ENCODE measurements at places on chromosomes 1 and 21.
A peak's percentile ranks its signal among the peaks of the same experiment; 100 is the strongest.

GRCh38 chr1:159510229-159510541 is 25.6 kb downstream of the OR10J5 start:
- no peak for DNase-seq

GRCh38 chr1:204301171-204301957 is 58.4 kb downstream of the PLEKHA6 start:
- no peak for DNase-seq

- no peak for DNase-seq
Observed at GRCh38 chr1:112808861-112809684, 93.9 kb upstream of the PPM1J start.

GRCh38 chr1:59314776-59315528 is 18.1 kb downstream of the FGGY start:
- no peak for DNase-seq

GRCh38 chr1:160640359-160641123 is 6.3 kb downstream of the SLAMF1 start:
- DNase-seq = no peak

GRCh38 chr1:152643945-152644344 is 19.2 kb upstream of the LCE2D start:
- no peak for DNase-seq

DNA sequence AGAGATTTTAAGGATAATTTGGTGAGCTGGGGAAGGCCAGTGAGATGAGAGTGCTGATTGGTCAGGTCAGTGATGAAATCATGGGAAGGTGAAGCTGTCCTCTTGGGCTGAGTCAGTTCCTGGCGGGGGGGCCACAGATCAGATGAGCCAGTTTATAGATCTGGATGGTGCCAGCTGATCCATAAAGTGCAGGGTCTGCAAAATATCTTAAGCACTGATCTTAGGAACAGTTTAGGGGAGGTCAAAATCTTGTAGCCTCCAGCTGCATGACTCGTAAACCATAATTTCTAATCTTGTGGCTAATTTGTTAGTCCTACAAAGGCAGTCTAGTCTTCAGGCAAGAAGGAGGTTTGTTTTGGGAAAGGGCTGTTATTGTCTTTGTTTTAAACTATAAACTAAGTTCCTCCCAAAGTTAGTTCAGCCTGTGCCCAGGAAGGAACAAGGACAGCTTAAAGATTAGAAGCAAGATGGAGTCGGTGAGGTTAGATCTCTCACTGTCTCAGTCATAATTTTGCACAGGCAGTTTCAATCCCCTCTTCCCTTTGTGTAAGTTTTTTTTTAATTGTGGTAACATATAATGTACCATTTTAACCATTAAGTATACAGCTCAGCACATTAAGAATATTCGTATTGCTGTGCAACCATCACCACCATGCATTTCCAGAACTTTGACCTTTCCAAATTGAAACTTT is 39.4 kb downstream of the PTAFR start:
- no peak for DNase-seq

DNA sequence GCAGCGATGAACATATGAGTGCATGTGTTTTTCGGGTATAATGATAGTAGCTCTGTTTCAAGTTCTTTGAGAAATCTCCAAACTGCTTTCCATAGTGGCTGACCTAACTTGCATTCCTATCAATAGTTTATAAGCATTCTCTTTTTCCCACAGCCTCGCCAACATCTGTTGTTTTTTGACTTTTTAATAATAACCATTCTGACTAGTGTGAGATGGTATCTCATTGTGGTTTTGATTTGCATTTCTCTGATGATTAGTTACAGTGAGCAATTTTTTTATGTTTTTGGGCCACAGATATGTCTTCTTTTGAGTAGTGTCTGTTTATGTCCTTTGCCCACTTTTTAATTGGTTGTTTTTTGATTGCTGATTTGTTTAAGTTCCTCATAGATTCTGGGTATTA is 10.6 kb upstream of the RUNX1 start:
- DNase-seq = no peak

DNA sequence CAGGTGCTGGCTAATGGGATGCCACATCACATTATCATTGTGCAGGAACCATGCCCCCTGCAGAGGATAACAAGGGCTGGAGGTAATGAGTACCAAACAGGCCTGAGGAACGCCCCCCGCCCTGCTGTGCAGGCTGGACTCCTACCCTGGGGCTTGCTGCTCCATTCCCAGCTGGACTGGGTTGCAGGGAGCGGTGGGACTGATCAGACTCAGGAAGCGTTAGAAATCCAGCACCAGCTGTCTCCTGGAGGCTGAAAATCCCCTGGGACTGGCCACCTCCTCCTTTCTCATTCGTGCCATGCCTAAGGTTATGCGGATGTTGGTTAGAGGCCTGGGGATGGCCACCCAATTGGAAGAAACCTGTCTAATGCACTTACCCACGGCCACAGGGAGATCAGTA is 36.9 kb upstream of the POU3F1 start:
- DNase-seq = no peak

- no peak for DNase-seq
Observed at GRCh38 chr1:97351846-97352245, 569.0 kb downstream of the DPYD start.

- no peak for DNase-seq
Observed at GRCh38 chr1:111223126-111223685, 4.3 kb upstream of the CHI3L2 start.

DNA sequence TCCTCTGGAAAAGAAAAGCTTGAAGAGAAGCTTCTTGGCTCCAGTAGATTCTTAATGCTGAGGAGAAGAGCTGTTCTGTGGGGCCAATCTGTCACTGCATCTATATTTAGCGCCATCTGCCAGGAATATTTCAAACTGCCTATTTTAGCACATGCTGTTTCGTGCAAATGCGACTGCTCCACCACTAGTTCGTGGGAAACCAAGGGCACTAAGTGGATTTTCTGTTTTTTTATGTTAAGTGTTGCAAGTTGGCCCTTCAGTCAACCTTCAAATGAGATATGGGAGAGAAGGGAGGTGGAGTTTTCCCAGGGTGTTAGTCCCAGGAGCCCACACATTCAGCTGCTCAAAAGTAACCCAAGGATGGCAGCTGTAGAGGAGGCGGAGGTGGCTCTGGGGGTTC is 91.9 kb downstream of the TSEN15 start:
- DNase-seq = peak; percentile 78

- no peak for DNase-seq
Observed at GRCh38 chr1:209434631-209435217, 148.8 kb upstream of the CAMK1G start.

DNA sequence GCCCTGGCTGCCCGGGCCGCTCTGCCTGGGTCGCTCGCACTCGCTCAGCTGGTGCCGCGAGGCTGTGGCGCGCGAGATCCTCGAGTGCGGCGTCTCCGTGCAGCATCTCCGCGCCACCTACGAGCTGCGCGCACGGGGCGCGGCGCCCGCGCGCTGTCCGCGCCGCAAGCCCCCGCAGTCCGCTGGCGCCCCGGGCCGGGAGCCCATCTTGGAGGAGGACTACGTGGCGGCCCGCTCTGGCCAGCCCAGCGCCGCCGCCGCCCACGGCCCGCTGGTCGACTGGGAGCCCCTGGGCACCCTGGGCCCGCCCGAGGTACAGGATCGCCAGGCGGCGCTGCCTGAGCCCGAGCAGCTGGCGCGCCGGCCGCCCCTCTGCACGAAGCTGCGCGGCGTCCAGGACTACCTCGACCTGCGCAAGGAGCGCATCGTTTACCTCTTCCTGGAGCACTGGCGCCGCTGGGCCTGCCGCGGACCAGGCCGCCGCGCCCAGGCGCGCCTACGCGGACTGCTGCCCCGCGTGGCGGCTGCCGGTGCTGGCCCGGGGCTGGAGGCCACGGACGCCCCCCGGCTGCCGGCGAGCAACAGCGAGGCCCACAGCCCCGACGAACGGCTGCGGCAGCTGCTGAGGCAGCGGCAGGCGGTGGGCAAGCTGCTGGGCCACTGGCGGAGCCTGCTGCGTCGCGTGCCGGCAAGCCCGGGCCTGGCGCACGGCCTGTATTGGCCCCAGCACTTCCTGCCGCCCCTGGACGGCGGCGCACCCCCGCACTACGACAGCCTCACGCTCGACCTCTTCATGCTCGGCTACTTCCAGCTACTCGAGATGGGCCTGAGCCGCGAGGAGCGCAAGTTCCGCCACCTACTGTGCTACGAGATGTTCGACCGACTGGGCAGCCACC is 10.9 kb downstream of the TNFRSF25 start:
- no peak for DNase-seq

- no peak for DNase-seq
Observed at GRCh38 chr1:233625087-233625486, 11.2 kb downstream of the KCNK1 start.

GRCh38 chr1:198361237-198361767 is 179.2 kb downstream of the ATP6V1G3 start:
- no peak for DNase-seq

DNA sequence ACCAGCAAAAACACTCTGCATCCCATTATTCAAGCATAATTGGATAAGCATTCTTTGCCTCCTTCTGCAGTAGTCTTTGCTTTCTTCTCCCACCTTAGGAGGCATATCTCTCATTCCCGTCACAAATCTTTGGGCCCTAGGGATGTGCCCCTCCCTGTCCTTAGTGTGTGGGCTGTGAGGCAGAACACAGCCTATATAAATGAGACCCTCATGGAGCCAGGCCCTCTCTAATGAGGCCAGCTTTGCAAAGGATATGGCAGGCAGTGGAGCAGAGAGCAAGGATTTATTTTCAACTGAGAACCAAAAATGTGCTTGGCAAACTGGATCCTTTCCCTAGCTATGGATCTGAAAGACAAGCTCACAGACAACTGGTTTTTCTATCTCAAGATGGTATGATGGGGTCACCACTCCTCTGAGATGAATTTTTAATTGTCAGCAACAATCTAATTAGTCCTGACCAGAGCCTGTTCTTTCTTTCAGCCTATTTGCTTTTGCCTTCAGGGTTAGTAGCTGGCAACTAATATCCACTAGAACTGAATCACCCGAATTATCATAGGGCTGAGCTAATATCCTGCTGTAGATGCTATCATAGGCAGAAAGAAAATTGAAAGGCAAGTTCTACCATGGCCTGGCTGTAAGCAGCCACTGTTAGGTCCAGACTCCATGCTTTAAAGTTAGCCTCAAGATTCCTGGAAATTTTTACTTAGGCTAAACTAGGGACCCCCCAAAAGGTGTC is 134.2 kb downstream of the SYT2 start:
- DNase-seq = no peak

- peak; percentile 5 for DNase-seq
Observed at GRCh38 chr21:32370998-32371766, 21.6 kb downstream of the URB1 start.

GRCh38 chr1:47993416-47993740 is 3.8 kb downstream of the TRABD2B start:
- no peak for DNase-seq

- DNase-seq = no peak
Observed at GRCh38 chr1:160581961-160582360, 2.7 kb upstream of the CD84 start.

DNA sequence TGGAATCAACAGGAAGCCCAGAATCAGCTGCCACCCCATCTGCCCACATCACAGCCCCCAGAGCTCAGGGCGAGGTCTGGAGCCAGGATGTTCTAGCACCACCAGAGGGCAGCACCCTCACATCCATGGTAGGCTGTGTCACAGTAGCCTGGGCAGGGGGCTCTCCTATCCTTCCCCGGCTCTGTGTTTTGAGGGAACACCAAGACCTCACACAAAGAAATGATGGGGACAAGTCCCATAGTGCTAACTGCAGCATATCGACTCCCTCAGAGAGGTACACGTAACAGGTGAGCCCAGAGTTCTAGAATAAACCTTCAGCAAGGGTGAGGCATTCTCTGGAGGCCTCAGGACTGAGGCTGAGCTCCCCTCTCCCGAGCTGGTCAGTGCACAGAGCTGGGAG is 2.3 kb upstream of the KCNC4 start:
- DNase-seq = no peak

GRCh38 chr1:10900251-10900651 is 103.8 kb upstream of the CASZ1 start:
- DNase-seq = no peak

DNA sequence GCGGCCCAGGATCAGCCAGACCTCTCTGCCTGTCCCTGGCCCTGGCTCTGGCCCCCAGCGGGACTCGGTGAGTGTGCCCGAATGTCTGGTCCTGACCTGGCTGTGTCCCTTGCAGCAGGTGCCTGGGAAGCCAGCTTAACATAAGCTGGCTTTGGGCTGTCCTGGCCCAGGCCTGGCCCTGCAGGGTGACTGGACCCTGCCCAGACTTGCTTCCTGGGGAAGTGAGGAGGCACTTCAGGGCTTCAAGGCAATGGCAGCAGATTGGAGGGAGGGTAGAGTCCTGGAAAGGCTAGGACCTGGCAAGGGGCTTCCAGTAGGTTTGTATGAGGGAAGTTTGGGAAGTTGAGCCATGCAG is 16.4 kb downstream of the RPS6KA1 start:
- DNase-seq = no peak

DNA sequence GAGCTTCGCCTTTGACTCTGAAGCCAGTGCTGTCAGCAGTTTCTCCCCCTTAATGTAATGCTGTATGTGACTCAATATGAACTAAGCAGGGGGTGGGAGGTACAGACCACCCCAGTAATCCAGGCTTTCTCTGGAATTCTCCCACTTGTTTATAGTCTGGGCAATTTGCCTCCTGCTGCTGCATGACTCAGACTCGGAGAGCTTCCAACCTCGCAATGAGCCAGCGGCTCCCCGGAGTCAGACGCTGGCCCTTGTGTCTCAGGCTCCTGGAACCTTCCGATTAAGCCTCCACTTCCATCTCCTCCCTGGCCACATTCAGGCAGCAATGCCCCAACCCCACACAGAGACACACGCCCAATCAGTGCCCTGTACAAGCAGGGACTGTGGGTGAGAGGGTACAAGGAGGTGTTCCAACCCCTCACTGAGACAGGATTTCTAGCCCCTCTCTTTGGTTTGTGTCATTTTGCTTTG is 471.7 kb upstream of the VAMP3 start:
- DNase-seq = peak; percentile 90

DNA sequence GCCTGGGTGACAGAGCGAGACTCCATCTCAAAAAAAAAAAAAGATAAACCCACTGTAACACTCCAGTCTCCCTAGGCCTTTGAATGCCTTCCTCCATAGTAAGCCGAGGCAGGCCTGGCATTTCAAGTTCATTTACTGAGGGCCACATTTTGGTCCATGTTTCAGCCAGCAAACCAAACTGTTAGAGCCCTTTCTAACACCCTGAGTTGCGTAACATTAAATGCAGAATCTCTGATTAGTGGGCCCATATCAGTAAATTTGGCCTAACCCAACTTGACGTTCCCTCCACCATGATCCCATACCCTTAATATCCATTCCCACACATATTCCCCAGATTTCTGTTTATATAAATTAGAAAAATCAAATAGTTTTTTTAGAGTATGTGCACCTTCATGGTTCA is 12.4 kb downstream of the MPZL1 start:
- DNase-seq = no peak

- peak; percentile 79 for DNase-seq
Observed at GRCh38 chr1:83815330-83815729, 183.6 kb downstream of the TTLL7 start.

DNA sequence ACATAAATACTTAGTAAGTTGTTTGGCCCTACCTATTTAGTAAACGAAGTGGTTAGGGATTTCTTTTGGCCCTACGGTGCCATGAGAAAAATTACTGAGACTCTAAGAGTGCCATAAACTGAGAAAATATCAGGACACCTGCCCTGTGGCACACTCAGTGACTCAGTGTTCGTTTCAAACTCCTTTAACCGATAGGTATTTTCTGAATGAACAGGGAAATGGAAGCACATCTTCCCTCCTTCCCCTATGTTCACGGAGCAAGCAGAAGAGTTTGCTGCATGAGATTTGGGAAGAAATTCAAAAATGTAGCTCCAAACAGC is 134.2 kb downstream of the KAZN start:
- no peak for DNase-seq

- DNase-seq = no peak
Observed at GRCh38 chr1:185565302-185565701, 168.9 kb upstream of the HMCN1 start.

- no peak for DNase-seq
Observed at GRCh38 chr21:37686991-37687810, 229.1 kb downstream of the KCNJ6 start.
